Caco-2 (cell line): ENCODE measurements at places on chromosomes 1 and 21. TPM values are rescaled to one million over a fixed set of nuclear protein-coding genes. Genes with fewer than 3 reads are reported as not detected.

Gene CTXND2
- total RNA-seq, result not detected in 2 replicates

Gene SPRR5
- total RNA-seq, result not detected in 2 replicates

Gene GRHL3
- total RNA-seq, result 2.3 and 2.7 TPM in 2 replicates

Gene PLEKHA6
- total RNA-seq, result 18.8 and 21.8 TPM in 2 replicates

Gene DNAI4
- total RNA-seq, result 0.84 and 1.4 TPM in 2 replicates

Gene GCSAML
- not detected in 2 replicates for total RNA-seq

Gene ATP1A4
- not detected in 2 replicates for total RNA-seq

Gene TNFRSF4
- not detected in 2 replicates for total RNA-seq

Gene ALX3
- total RNA-seq, result not detected in 2 replicates

Gene MAB21L3
- total RNA-seq, result 0.26 and 0.66 TPM in 2 replicates

Gene PBX1
- total RNA-seq, result 101 and 103 TPM in 2 replicates

Gene SERTAD4
- total RNA-seq, result 2.8 and 3.6 TPM in 2 replicates

DNA sequence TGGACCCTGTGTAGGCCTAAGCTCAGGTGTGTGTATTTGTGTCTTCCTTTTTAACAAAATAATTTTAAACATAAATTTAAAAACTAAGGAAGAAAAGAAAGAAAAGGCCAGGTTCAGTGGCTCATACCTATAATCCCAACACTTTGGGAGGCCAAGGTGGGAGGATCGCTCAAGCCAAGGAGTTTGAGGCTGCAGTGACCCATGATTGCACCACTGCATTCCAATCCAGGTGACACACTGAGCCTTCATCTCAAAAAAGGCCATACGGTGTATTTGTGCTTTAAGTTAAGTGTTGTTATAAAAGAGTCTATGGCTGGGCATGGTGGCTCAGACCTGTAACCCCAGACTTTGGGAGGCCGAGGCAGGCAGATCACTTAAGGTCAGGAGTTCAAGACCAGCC lies 8.3 kb downstream of the RAB3B start:
- peaks cover 20% of the 10 kb centered on the region for H3K4me1 ChIP-seq
- H3K27me3 ChIP-seq, result no peaks in the 10 kb centered on the region

DNA sequence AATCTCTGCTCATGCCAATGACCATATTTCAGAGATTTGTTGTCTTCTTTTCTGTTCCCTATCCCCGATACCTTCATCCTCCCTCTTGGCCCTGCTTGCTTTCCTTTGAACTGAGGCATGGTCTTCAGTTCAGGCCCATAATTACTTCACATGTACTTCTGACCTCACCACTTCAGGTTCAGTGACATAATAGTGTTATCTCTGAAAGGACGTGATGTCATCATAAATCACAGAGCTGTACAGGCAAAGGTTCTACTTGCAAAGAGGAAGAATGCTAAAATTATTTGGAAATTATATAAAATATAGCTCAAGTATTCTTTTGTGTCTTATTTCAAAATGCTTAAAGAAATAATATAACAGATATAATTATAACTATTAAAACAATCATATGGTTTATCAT lies 230.3 kb upstream of the ESRRG start:
- H3K4me3 ChIP-seq, result no peak overlapping the region
- no peak overlapping the region for H3K27ac ChIP-seq
- DNase-seq, result no peak
- no peaks in the 10 kb centered on the region for H3K4me1 ChIP-seq
- H3K36me3 ChIP-seq, result no peaks in the 10 kb centered on the region

DNA sequence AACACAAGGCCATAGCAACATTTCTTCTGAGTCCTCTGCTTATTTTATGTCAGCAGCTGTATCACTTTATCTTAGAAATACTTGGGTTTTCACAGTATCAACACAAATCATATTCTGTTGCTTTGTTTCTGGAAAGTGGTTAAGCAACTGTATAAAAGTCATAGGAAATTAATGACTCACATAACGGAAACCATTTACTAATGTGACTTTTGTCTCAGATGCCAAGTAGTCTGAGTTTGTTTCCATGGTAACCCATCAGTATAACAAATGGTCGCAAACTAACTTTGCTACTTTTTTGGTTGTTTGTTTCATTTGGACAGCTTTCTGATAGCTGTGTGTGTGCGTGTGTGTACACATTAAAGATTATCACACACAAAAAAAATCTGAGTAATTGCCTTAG lies 31.1 kb downstream of the EEIG2 start:
- no peaks in the 10 kb centered on the region for H3K27me3 ChIP-seq
- no peak for DNase-seq
- no peak overlapping the region for H3K27ac ChIP-seq
- H3K4me1 ChIP-seq, result no peaks in the 10 kb centered on the region

DNA sequence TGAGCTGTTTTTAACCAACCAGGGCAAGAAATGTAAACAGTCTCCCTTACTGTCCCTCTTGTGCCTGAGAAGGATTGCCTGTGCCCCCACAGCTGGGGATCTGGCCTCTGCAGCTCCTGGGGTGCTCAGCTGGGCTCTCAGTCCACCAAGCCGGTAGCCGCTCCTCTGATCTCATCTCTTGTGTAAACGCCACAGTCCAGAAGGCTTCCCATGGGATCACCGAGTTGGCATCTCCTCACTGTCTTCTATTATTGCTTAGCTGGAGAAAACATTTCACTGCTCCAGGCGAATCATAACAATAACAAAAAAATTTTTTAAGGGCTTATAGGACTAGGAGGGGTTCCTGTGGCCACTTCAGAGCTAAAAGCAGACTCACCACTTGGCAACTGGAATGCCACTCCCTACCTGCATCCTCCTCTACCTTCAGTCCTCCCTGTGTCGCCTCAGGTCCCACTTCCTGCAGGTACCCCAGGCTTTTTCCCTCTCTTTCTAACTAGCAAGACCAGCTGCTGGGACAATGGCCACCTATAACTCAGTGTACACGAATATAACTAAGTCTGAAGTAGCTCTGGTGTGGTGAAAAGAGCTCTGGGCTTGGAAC lies 75.8 kb downstream of the ATP1A1 start:
- no peak for DNase-seq
- no peaks in the 10 kb centered on the region for H3K27me3 ChIP-seq
- no peaks in the 10 kb centered on the region for H3K36me3 ChIP-seq

- no peak for DNase-seq
- H3K4me3 ChIP-seq, result no peak overlapping the region
- no peak overlapping the region for H3K27ac ChIP-seq
- H3K36me3 ChIP-seq, result no peaks in the 10 kb centered on the region
- no peaks in the 10 kb centered on the region for H3K27me3 ChIP-seq
Measured at GRCh38 chr1:46422261-46422871, 28.2 kb downstream of the FAAH start.

GRCh38 chr1:68029444-68029843 lies 21.0 kb downstream of the DIRAS3 start:
- H3K4me3 ChIP-seq, result no peak overlapping the region
- DNase-seq, result no peak
- H3K4me1 ChIP-seq, result no peaks in the 10 kb centered on the region
- no peaks in the 10 kb centered on the region for H3K27me3 ChIP-seq

DNA sequence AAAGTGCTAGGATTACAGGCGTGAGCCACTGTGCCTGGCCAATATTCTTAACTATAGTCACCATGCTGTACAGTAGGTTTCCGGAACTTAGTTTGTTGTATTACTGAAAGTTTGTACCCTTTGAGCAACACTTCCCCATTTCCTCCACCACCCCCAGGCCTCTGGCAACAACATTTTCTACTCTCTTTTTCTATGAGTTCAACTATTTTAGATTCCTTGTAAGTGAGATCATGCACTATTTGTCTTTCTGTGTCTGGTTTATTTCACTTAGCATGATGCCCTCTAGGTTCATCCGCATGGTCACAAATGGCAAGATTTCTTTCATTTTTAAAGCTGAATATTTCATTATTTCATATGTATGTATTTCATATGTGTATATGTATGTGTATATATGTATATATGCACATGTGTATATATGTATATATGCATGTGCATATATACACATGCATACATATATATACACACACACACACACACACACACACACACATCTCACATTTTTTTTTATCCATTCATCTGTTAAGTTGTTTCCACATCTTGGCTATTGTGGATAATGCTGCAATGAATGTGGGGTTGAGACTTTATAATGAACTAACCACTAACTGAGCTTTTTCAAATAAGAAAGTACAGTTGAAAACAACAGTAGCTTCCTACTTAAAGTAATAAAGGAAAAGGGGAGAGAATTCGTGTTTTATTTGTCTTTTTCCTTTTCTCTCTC lies 256.8 kb upstream of the C1orf105 start:
- no peak for DNase-seq
- H3K27me3 ChIP-seq, result no peaks in the 10 kb centered on the region
- no peak overlapping the region for H3K27ac ChIP-seq
- no peaks in the 10 kb centered on the region for H3K36me3 ChIP-seq

GRCh38 chr1:239128541-239128940 lies 257.8 kb upstream of the CHRM3 start:
- no peak for DNase-seq
- no peak overlapping the region for H3K4me3 ChIP-seq
- H3K4me1 ChIP-seq, result no peaks in the 10 kb centered on the region
- H3K27me3 ChIP-seq, result no peaks in the 10 kb centered on the region
- H3K36me3 ChIP-seq, result no peaks in the 10 kb centered on the region
- H3K27ac ChIP-seq, result no peak overlapping the region

DNA sequence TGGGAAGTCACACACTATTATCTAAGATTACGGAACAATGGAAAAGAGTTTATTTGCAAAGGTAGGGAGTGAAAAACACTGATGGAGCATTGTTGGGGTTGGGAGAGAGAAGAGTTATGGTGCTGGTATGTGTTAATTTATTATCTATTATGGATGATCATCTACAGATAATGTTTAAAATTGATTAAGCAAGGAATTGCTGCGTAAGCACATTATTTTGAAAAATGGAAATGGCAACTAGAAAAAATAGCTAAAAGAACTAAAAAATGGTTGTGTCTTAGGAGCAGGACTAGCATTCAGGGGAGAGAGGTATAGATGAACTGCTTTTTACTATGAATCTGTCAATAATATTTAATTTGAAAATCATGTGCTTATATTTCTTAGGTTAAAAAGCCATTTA lies 16.0 kb upstream of the ACOT11 start:
- H3K4me1 ChIP-seq, result no peaks in the 10 kb centered on the region

DNA sequence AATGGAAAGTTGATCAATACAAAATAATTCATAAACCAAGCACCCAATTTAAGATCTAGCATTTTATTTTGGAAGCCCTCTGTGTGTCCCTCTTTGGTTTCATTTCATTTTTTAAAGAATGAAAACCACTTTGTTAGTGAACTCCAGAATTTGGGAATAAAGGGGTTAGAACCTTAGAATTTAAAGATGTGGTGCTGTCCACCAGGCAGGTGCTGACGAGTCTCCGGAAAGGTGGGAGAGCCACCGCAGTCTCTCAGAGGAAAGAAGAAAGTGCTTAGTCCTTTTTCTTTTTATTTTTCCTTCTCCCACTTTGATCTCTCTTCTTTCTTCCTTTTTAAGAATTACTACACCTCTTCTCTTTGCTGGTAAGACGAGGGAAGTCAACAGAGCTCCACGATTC lies 20.5 kb upstream of the HIVEP3 start:
- H3K36me3 ChIP-seq, result no peaks in the 10 kb centered on the region
- H3K27ac ChIP-seq, result no peak overlapping the region
- H3K4me3 ChIP-seq, result no peak overlapping the region
- H3K4me1 ChIP-seq, result no peaks in the 10 kb centered on the region
- no peaks in the 10 kb centered on the region for H3K27me3 ChIP-seq

GRCh38 chr1:94039514-94039870 lies 81.5 kb downstream of the ABCA4 start:
- peak; percentile 66 for DNase-seq
- no peaks in the 10 kb centered on the region for H3K36me3 ChIP-seq
- H3K27ac ChIP-seq, result no peak overlapping the region
- no peak overlapping the region for H3K4me3 ChIP-seq
- H3K27me3 ChIP-seq, result no peaks in the 10 kb centered on the region

GRCh38 chr1:3661631-3662030 lies 9.3 kb downstream of the TP73 start:
- H3K4me3 ChIP-seq, result no peak overlapping the region
- H3K4me1 ChIP-seq, result no peaks in the 10 kb centered on the region
- H3K27me3 ChIP-seq, result no peaks in the 10 kb centered on the region
- no peak overlapping the region for H3K27ac ChIP-seq

DNA sequence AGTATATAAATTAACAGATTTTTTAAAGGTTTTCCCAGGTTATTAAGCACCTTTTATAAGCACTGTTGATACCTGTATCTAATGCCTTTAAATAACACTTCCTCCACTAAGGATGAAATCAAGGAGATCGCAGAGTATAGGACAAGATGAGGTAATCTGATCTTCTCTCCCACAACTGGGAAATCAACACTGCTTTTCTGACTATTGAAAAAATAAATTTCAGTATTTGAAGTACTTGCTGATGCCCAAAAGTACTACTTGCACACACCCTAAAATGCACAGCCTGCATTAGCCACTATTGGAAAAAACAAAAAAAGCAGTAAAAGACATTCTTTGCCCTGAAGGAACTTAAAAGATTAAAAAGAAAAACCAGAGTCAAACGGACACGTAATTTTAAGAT lies 48.6 kb downstream of the PUM1 start:
- no peaks in the 10 kb centered on the region for H3K27me3 ChIP-seq
- no peak for DNase-seq
- H3K4me3 ChIP-seq, result no peak overlapping the region
- no peaks in the 10 kb centered on the region for H3K36me3 ChIP-seq
- H3K4me1 ChIP-seq, result peaks cover 18% of the 10 kb centered on the region

DNA sequence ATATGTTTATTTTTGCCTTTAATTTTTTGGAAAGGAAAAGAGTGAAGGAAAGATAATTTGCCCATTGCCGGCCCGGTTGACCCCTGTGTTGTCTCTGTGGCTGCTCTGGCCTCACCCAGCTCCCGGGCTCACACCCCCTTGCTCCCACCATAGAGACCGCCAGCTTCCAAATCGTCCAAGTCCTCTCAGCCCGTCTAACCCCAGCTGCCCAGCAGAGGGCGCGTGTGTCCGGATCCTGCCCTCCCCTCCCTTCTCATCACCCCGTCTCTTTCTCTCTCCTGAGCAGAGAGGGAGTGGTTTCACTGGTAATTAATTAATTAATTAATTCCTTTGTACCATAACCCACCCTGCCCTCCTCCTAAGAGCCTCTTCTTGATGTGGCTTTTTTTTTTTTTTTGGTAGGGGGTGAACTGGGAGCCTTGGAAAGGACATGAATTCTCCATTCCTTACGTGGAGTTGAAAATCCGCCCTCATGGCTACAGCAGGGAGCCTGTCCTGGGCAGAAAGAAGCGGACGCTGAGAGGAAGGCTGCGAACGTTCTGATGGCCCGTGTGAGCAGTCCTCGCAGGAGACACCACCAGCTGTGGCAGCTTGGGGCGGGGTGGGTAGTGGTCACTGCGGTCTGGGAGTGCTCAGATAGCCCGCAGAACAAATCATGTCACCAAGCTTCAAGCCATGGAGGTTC lies 45.9 kb downstream of the KIAA0040 start:
- H3K27ac ChIP-seq, result no peak overlapping the region
- DNase-seq, result peak; percentile 68
- peaks cover 8% of the 10 kb centered on the region; the same call in 1 of the 2 replicates for H3K4me1 ChIP-seq

GRCh38 chr1:223378754-223379153 lies 14.5 kb upstream of the CCDC185 start:
- no peak for DNase-seq
- H3K27me3 ChIP-seq, result no peaks in the 10 kb centered on the region
- H3K27ac ChIP-seq, result no peak overlapping the region
- no peak overlapping the region for H3K4me3 ChIP-seq
- H3K4me1 ChIP-seq, result no peaks in the 10 kb centered on the region
